ENCODE measurements at places on chromosomes 7 and 10. TPM values are rescaled to one million over a fixed set of nuclear protein-coding genes. Genes with fewer than 3 reads are reported as not detected.

UPK3B gene
- total RNA-seq = not detected

MAP3K8 gene
- total RNA-seq = 4.8 TPM

PLPP4 gene
- 3.9 TPM for total RNA-seq

PTPRZ1 gene
- total RNA-seq = not detected

FAM20C gene
- 84.2 TPM for total RNA-seq

POMZP3 gene
- total RNA-seq = 4.2 TPM

CCNY gene
- 27.2 TPM for total RNA-seq

AASS gene
- 11.9 TPM for total RNA-seq

GALNT17 gene
- 0.12 TPM for total RNA-seq

REEP3 gene
- total RNA-seq = 45.9 TPM

CRHR2 gene
- not detected for total RNA-seq

TUBB8 gene
- total RNA-seq = 0.29 TPM

- peak; percentile 74 for DNase-seq
These were observed 197.4 kb downstream of the JCAD start for GRCh38 chr10:29861811-29862505.

- no peak for DNase-seq
These were observed 444.0 kb upstream of the MGMT start for GRCh38 chr10:129023082-129023481.

DNA sequence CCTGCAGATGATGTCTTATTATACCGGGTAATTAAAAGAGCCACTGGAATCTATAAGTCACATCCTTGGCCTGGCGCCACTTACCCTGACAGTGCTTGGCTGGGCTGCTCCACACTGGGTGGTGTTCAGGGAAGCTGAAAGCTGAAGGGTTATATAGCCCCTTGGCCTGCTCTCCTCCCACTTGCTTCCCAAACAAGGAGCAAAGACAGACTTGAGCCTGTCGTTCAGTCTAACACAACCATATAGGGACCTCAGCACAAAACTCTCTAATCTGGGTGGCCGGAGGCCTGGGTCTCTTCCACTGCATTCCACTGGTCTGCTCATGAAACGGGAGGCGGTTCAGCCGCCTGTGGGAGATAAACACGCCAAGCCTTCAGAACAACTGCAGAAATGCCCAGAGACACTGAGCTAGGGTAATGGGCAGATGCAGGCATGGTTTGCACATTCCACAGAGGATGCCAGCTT is at the start of gene ACTA2:
Gene ACTA2, minus strand, starts transcription at position 127 of the 465 bp plus-strand sequence. CDS start 3,843 bp downstream, outside the sequence.
- DNase-seq = no peak

DNA sequence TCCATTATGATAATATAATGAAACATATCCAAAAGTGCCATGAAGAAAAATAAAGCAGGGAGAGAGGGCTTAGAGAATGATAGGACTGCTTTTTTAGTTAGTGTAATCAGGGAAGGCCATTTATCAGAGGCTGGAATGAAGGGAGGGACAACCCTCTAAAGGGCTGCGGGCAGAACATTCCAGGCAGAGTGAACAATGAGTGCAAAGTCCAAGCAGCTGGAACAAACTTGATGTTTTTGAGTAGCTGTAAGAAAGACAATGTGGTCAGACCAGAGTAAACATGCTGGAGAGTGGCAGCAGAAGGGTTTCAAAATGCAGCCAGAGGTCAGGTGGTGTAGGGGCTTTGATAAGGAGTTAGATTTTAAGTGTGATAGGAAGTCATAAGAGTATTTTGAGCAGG is 65.6 kb upstream of the CCDC6 start:
- DNase-seq = peak; percentile 73

- no peak for DNase-seq
These were observed 2.3 kb downstream of the LOXL4 start for GRCh38 chr10:98265403-98266378.

GRCh38 chr10:50506861-50507573 is 116.7 kb downstream of the SGMS1 start:
- no peak for DNase-seq

GRCh38 chr10:18665815-18666558 is 6.8 kb downstream of the ARL5B start:
- DNase-seq = no peak

GRCh38 chr7:33070831-33071230 is 8.3 kb upstream of the NT5C3A start:
- DNase-seq = no peak

- DNase-seq = no peak
These were observed 125.1 kb downstream of the PLXNA4 start for GRCh38 chr7:132451161-132451560.

DNA sequence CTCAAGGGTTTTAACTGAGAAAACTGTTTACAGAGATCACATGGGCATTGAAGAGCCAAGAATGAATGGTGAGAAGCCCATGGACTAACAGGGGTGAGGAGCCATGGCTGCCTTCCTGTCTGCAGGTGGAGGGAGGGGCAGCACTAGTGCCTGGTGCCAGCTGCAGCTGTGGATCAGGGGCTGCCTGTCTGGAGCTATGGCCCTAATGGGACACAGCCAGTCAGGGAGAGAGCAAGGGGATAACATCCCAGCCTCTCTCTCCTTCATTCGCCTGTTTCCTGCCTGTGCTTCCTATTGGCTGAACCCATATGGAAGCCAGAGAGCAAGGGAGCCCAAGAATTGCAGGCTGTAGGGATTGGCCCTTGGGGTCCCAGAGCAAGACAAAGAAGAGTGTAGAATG is 125.8 kb upstream of the GAD2 start:
- DNase-seq = no peak

DNA sequence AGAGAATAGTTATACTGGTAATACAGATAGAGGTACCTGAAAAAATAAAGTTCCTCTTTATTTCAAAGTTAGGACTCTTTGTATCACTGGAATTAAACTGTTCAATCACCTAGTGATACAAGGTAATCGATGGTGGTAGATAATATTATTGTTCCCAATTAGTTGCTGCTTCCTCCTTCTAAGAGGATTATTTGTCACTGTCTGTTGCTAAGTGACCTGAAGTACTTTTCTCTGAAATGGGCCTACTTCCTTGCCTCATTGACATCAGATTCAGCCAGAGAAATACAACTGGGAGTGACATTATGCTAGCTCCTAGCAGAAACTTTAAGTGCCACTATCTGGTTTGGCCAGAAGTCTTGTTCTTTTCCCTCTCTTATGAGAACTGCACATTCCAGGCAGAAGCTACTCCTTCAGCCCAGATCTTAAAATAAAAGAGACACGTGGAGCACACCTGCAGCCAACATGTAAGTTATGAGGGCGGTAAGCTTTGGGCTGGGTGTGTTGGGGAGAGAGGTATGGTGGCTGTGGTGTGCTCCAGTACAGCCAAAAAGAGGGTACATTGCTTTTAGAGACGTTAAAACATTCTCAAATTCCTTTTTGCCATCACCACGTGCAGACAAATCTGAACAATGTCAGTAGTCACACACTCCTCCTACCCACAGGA is 54.8 kb downstream of the MINDY3 start:
- no peak for DNase-seq

DNA sequence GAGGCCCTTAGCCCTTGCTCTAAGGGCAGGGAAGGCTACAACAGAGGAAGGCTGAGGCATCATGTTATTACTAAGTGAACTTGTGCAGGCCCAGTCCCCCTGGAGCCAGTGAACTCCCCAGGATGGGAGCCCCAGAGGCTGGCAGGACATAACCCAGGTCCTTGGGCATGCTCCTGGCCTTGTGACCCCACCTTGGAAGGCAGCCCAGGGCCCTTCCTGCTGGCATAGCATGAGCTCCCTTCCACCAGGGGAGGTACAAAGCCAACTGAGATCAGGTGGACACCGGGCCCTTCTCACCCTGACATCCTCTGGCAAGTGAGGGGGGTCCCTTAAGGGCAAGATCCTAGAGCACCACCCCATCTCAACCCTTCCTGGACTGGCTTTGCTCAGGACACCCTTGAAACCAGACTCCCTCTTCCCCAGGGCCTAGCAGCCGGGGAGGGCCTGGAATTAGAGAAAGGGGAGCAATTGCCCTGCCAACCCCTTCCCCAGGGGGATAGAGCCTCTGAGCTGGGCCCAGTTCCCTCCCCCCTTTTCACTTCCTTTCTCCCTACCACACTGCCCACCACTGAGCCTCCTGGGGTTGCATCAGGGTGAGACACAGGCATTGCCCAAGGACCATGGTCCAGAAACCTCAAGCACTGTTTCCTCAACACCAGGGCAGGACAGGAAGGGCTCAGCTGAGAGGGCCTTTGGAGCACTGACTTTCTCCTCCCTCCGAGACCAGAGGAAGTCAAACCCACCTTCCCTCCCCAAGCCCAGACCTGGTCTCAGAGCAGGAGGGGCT is 1.8 kb upstream of the VSIR start:
- DNase-seq = no peak

DNA sequence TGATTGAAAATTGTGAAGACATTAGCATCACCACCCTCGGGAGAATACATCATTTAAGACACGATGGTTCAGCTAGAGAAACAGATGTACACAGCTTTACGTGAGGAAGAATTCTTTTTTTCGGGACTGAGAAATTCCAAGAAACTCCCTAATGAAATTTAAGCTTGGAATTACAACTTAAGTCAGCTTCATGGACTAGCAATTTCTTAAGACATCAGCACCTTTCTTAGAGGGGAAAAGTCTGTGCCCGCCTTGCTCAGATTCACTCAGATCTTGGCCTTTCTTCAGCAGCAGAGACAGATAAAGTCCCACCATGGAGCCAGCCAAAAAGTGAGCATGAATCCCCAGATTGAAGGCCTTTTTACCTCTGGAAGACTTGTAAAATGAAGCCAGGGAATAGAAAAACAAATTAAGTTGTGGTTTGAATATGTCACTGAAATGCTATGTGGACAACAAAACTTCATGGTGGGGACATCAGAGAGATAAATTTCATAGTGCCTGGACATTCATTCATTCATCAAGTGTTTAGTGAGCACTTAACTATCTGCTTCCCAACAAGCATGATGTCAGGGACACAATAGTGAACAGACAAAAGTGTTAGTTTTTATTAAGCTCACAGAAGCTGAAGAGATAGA is 32.1 kb downstream of the PRKG1 start:
- DNase-seq = no peak

Measured in epithelial cell of proximal tubule (primary cell).